ENCODE measurements at places on chromosomes 6 and 20.

DNA sequence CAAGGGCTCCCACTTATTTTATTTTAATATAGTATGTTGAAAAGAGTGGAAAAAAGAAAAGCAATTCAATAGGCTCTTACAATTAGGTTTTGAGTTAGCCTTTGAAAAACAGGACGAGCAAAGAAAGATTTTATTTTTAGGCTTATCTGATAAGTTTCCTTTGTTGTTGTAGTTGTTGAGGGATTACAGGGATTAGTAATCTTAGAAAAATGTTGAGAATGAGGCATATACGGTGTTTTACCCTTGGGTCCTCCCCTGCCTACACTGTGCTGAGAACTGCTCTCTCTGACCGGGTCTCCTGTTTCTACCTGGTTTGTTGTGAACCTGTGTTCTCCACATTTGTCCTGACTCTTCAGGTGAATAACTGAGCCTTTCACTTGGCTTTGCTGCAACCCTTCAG, 16.7 kb downstream of the TRAPPC3L start:
- no peak for DNase-seq

DNA sequence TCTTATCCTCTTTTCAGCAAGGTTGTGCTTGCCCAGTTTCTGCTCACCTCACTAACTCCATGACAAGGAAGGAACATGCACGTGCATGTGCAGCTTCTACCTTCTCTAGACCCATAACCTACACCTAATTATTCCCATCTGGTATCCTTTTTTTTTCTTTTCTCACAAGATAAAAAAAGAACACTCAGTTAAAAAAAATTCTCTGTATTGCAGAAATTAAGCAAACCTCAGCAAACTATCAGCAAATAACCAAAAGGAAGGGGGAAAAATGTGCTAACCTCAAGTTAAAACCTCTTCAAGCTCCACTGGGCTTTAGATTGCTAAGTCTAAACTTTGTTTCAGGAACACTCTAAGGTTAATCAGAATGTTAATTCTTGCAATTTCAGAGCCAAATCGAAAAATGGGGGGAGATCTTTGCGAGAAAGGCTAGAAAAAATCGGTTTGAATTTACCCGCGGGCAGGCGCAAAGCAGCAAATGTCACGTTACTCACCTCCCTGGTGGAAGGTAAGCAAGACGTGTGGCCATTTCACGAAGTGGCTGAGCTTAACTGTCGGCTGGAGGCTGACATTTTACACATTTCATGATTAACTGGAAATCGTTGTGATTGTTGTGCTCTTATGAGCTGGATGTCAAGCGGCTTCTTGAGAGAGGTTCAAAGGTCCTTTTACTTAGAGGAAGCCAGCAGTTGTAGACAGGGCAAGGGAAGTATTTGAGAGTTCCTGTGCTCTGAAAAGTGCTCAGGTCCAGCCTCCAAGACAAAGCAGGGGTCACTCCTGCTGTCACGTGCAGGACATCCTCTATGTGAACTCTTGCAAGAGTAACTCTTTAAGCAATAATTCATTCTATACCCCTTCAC, 19.1 kb downstream of the TFAP2B start:
- no peak for DNase-seq

GRCh38 chr6:84332139-84333034, 104.9 kb upstream of the CEP162 start:
- DNase-seq, result no peak

- DNase-seq, result no peak
These were observed 190.7 kb upstream of the UFL1 start for GRCh38 chr6:96330884-96331283.

DNA sequence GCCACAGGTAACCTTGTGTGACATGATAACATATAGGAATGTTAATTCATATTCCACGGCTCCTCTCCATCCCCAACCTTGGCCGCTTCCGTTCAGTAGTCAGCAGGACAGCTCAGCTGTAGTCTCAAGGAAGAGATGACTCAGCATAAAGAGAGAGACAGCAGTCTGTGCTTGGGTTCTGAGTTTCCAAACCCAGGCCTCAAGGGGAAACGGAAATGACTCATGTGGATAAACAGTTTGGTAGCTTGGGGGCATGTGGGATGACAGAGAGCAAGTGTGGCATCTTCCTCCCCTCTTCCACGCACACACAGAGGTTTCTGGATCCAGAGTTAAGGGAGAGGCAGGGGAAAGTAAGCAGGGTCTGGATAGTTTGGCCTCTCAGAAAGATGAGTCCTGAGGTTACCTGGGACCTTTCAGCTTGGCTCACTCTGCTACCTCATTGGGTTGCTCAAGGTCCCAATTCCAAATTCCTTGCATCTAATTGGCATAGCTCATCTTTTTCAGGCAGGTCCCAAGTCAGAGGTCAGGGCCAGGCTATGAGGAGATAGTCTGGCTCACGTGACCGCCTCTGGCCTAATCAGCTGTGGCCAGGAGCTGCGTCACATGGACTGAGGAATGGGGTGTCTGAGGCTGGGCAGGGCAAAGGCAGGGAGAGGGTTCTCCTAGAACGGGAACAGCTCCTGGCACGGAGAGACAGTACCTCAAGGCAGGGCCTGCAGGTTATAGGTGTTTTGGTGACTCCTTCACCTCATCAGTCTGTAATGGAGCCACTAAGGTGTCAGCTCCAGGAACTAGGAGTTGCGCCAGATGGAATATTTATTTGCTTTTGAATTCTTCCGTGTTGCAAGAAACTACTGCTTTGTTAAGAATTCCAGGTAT, 36.5 kb upstream of the MLN start:
- peak; percentile 97 for DNase-seq

DNA sequence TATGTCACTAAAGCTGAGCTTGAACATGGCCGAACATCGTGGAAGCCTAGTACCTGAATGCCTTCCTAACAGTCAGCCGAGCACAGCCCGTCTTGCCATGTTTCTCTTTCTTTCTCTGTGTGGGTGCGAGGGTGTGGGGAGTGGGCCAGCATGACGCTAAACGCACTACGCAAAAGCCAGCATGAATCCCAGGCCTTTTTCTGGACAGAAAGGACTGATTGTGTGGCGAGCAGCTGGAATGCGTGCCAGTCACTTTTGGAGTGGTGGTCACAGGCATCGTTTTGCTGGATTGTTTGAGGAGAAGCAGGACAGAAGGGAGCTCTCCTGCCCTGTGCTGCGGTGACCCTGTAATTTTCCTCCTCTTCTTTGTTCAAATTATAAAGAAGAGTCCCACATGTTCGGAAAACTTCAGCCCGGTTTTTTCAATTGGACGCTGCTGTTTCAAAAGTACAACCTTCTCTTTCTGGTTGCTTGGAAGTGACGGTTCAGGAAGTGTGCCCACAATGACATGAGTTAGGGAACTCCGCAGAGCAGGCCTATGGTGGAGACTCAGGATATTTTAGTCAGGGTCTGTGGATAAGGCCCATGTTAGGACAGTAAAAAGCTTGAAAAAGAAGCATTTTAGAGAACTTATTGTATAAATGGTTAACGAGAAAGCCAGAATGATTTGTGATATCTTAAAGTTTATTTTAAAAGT, 54.3 kb downstream of the PDE7B start:
- no peak for DNase-seq

DNA sequence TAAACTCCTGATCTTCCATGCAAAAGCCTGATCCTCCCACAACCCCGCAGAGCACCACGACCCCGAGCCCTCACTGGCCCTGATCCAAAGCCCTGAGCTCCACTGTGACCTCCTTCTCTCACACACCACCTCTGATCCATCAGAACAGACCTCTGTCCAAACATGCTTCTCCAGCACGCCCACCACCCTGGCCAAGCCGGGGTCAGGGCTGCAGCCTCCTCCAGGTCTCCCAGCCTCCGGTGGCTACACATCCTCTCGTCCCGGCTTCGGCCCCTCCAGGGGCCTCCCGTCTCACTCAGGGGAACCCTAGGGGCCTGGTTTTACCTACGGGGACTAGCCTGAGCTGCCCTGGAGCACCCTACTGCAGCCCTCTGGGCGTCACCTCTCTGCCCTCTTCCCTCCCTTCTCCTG, 49.1 kb downstream of the FOXF2 start:
- no peak for DNase-seq

DNA sequence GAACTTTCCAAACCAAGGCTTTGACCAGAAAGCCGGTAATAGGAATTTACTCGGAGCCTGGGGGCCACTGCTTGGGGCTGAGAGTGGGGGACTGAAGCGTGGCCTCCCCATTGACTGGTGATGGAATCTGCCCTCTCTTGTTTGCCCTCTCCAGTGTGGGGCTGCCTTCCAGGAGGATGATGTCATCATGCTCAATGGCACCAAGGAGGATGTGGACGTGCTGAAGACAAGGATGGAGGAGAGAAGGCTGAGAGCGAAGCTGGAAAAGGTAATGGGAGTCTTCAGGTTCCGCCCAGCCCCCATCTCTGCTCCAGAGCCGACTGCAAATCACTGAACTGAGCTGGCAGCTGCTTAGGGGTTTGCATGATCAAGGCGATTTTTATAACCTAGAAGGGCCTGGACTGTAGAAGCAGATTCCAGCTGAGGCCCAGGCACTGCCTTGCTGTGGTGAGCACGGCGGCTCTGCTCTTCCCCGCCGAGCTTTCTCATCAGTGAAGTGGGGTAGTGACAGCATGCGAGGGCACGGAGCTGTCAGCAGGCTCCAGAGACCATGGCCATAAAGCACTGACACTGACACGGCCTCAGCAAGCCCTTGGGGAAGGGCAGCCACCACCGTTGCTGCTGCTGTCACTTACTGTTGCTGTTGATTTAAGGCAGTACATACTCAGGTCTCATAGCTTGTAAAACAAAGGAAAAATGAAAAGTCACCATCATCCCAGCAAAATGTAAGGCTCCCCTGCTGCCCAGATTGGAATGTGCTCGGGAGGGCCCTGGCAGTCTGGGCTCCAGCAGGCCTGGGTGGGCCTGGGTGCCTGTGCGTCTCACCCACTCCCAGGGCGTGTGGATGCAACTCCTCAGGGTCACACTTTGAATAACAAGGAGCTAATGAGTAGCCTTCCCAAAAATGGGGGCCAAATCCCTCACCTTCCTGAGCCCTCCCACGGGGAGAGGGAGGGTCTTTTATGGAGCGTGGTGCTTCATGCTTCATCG, 11.1 kb upstream of the FAM209A start:
- DNase-seq, result no peak

GRCh38 chr6:139030228-139030963, 1.9 kb downstream of the ABRACL start:
- DNase-seq, result no peak

DNA sequence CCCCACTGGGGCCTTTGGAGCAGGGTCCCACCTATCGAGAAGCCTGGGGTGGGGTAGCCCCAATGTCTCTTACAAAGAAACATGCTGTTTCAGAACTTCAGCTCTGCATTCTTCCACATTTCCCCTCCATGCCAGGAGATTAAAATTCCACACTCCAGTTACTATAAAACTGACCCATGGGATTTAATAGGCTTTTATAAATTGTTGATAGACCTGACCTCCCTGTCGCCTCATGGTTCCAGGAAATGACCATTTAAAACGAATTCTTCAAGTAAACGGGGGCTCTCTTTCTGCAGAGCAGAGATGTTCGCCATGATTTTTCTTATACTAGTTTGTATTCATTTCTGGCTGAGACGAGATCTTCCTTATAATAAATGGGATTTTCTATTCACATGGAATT, 19.3 kb downstream of the RIN2 start:
- no peak for DNase-seq

DNA sequence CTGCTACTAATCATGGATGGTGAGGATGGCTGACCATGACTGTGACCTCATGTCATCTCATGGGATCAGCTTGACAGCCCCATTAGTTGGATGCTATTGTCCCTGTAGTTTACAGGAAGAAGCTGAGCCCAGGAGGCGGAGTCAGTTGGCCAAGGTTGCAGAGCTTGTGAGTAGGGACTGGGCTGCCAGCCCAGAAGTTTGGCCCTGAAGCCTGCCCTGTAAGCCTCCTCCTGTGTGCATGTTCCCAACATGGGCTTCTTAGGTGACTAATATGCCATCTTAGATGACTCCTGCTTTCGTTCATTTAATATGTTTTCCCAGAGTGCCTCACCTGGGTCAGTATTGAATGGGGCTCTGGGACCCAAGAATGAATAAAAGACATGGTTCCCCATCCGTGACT, 6.9 kb downstream of the EDN3 start:
- DNase-seq, result no peak

GRCh38 chr20:56223352-56223751, 25.2 kb upstream of the MC3R start:
- peak; percentile 78 for DNase-seq

GRCh38 chr6:294656-295565, 2.6 kb downstream of the DUSP22 start:
- DNase-seq, result no peak

DNA sequence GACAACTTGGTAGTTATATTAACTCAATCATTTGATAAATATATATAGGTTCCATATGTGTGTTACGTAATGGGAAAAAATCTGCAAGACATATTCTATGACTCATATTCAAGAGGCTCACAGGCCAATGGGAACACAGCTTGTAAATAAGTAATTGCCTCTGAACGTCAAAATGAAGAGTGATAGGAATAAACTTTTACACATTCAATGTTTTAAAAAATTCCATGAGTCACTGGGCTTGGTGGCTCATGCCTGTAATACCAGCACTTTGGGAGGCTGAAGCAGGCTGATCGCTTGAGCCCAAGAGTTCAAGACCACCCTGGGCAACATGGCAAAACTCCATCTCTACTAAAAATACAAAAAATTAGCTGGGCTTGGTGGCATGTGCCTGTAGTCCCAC, 209.4 kb upstream of the MCHR2 start:
- DNase-seq, result peak; percentile 89

DNA sequence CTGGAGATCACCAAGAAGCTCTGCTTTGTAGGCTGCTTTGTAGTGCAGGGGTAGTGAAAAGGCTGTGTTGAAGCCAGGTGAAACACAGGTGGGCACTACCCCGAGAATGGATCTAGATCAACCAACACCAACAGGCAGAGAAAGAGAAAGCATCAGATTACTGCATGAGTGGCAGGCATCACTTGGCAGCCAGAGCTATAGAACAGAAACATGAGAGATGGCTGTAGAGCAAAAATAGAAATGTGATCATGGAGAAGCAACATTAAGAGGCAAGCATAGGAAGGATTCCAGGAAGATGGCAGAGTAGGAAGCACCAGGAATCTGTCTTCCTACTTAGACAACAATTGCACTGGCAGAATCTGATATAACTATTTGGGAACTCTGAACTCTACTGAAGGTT, 311.1 kb upstream of the TCF21 start:
- DNase-seq, result no peak

DNA sequence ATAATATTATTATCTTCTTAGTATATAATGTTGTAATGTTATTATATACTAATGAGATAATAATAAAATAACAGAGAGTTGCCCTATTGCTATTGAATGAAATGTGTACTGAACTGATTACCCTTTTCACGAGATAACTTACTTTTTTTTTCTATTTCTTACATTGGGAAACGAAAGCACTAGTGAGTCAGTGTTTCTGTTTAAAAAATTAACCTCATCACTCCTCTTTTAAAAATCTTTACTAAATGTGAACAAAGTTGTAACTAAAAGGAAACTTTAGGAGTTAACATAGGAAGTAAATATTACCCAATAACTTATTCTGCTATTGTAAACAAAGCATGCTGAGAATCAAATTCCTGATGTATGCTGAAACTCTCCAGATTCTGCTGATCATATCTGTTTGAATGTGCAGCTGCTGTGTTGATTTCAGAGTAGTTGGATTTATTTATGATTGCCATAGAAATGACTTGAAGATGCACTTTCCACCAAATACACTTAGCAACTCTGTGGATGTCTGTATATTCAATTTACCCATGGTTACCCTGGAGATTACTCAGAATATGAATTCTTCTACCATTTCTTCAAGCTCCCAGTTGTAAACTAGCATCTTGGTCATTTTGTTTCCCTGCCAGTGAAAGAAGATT, 523.4 kb downstream of the TENT5A start:
- no peak for DNase-seq
